Ovary (tissue), 10 donors: ENCODE measurements at places on chromosomes 5 and 9. TPM values are rescaled to one million over a fixed set of nuclear protein-coding genes. Genes with fewer than 3 reads are reported as not detected.

The NRG2 gene
- total RNA-seq: 30.1 TPM

The MCC gene
- 262 TPM for total RNA-seq

The HBEGF gene
- total RNA-seq: 1.5 TPM

The LHX3 gene
- total RNA-seq: not detected

The CSF2 gene
- total RNA-seq: not detected

DNA sequence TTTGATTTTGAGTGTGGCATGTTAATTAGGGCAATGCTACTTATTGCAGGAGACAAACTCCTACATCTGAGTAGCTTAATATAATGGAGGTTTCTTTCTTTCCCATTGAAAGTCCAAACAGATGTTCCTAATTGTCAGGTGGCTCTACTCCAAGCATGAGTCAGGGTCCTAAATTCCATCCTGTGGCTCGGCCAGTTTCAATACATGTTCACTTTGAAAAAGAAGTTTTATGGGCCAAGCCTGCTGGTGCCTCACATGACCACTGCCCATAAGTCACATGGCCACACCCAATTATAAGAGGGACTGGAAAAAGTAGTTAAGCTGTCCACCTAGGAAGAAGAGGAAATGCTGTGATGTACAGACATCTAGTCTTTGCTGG lies 170.4 kb downstream of the ARRDC3 start:
- peaks cover 3% of the 10 kb centered on the region for H3K4me1 ChIP-seq
- no peak for DNase-seq
- H3K27ac ChIP-seq: no peak overlapping the region
- H3K27me3 ChIP-seq: no peaks in the 10 kb centered on the region

DNA sequence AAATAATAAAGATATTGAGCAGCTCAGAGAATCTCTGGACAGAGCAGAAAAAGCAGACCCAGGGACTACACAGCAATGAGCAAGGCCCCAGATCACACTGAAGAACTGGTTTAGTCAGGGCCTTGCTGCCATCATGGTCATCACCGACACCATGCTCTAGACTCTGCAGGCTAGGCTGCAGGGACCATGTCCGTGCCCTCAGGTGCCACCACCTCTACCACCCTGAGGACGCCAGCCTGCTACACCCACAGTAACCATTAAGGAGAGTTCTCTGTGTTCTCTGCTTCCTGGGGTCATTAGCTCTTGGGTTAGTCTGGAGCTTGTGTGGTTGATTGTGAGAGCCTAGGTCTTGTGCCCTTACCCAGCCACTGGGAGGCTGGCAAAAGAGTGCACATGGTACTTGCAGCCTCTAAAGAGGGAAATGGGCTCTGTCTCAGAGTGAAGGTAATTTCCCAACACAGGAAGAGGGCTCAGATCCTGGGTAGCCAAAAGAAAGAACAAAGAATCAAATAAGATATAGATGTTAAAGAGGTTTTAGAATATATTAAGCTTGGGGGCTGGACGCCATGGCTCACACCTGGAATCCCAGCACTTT lies 31.9 kb upstream of the JADE2 start:
- no peaks in the 10 kb centered on the region for H3K36me3 ChIP-seq
- no peak for DNase-seq
- no peak overlapping the region for H3K4me3 ChIP-seq
- no peaks in the 10 kb centered on the region for H3K27me3 ChIP-seq
- H3K27ac ChIP-seq: no peak overlapping the region
- H3K4me1 ChIP-seq: no peaks in the 10 kb centered on the region

DNA sequence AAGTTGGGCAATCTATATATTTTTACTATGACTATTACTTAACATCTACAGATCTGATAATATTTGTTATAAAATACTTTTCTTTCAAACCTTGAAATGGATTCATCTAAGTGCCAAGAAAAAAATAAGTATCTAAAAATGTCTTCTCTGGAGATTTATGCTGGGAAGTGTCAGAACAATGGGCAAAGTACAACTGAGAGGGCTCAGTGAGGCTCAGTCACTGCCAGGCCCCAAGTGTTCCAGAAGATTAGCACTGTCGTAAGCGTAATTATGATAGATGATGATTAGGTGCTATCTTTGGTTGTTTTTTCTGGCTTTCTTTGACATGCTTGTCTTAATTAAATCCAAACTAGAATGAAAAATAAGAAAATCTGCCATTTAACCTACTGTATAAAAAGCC lies 72.2 kb upstream of the ADAMTS19 start:
- no peaks in the 10 kb centered on the region for H3K36me3 ChIP-seq
- H3K27me3 ChIP-seq: no peaks in the 10 kb centered on the region
- no peak overlapping the region for H3K27ac ChIP-seq

DNA sequence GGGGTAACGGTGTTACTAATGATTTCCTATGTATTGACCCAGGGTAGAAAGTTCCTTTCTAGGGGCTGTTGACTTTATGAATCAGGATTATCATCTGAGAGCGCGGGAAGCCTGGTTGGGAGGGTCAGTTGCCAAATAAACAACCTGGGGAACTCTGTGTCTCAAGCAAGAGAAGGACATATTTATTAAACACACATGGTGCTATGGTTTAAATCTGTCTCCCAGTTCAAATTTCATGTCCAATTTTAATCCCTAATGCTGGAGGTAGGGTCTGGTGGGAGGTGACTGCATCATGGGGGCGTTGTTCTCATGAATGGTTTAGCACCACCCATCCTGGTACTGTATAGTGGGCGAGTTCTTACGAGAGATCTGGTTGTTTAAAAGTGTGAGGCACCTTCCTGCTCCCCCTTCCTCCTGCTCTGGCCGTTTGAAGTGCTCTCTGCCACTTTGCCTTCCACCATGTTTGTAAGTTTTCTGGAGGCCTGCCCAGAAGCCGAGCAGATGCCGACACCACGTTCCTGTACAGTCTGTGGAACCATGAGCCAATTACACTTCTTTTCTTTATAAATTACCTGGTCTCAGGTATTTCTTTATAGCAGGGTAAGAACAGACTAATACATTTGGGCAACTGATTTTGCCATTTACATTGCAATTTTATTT lies 19.7 kb upstream of the GAS1 start:
- no peak overlapping the region for H3K27ac ChIP-seq
- DNase-seq: no peak
- H3K36me3 ChIP-seq: no peaks in the 10 kb centered on the region
- H3K4me3 ChIP-seq: no peak overlapping the region
- H3K27me3 ChIP-seq: no peaks in the 10 kb centered on the region

GRCh38 chr9:125929846-125930245 lies 182.7 kb downstream of the PBX3 start:
- no peaks in the 10 kb centered on the region for H3K36me3 ChIP-seq
- no peak overlapping the region for H3K27ac ChIP-seq
- H3K27me3 ChIP-seq: no peaks in the 10 kb centered on the region
- DNase-seq: no peak
- H3K4me3 ChIP-seq: no peak overlapping the region

GRCh38 chr5:105587963-105588662 lies 2025.5 kb upstream of the NUDT12 start:
- no peak overlapping the region for H3K27ac ChIP-seq
- H3K4me3 ChIP-seq: no peak overlapping the region
- H3K4me1 ChIP-seq: no peaks in the 10 kb centered on the region
- no peaks in the 10 kb centered on the region for H3K27me3 ChIP-seq
- no peak for DNase-seq
- H3K36me3 ChIP-seq: no peaks in the 10 kb centered on the region

DNA sequence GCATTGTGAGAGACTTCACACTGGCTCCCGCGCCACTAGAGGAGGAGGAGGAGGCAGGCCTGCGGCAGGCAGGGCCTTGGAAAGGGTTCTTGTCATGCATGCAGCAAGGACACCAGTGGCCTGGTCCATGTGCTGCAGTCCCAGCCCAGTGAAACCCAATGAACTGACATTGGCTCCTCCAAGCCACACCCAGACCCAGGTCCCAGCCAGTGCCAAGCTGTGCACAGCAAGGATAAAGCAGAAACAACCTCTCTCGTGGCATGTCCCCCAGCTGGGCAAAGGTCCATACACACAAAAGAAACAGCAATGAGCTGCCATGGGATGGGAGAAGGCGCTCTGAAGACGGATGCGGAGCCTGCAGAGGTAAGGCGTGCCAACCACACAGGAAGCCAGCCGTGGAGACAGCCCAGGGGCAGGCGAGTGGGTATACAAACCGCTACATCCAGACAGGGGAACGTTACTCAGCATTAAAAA lies 89.2 kb downstream of the SEMA4D start:
- no peak overlapping the region for H3K4me3 ChIP-seq
- no peaks in the 10 kb centered on the region for H3K27me3 ChIP-seq
- no peak for DNase-seq
- H3K27ac ChIP-seq: no peak overlapping the region

DNA sequence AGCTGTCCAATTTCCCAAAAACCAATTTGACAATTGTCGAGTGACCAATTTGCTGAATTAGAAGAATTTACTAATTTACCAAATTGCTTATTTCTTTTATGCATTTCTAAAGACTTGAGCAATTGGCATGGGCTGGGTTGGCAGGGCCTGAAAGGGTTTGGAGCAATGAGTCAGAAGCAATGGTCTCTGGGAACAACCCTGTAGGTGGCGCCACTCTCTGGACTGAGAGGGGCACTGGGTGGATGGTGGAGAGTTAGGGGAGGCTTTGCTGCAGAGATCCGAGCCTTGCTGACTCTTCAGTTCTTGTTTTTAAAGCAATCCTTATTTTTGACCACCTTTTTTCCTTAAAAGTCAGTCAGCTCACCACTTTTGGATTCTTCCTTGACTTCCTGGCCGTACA lies 71.5 kb upstream of the RPS23 start:
- H3K4me1 ChIP-seq: peaks cover 4% of the 10 kb centered on the region
- DNase-seq: peak; percentile 24
- no peak overlapping the region for H3K4me3 ChIP-seq
- H3K27ac ChIP-seq: no peak overlapping the region
- H3K27me3 ChIP-seq: no peaks in the 10 kb centered on the region

DNA sequence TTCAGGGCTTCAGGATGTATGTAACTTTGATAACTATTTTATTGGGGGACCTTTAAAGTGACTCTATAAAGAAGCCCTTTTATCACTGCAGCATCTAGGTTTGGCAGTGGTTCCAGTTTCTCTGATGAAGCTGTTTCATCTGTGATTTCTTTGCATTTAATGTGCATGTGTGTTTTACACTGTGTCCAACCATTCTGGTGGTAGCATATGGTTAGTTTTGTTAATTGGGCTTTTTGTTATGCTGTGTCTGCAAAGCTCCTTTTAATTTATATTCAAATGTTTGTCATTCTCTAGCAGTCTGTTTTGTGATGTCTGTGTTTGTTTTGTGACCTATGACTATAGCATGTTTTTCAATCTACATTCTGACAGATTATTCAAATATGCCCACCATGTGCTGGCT lies 294.8 kb downstream of the DNAH5 start:
- H3K36me3 ChIP-seq: no peaks in the 10 kb centered on the region
- H3K27me3 ChIP-seq: no peaks in the 10 kb centered on the region
- no peak overlapping the region for H3K27ac ChIP-seq
- no peak for DNase-seq
- no peak overlapping the region for H3K4me3 ChIP-seq

DNA sequence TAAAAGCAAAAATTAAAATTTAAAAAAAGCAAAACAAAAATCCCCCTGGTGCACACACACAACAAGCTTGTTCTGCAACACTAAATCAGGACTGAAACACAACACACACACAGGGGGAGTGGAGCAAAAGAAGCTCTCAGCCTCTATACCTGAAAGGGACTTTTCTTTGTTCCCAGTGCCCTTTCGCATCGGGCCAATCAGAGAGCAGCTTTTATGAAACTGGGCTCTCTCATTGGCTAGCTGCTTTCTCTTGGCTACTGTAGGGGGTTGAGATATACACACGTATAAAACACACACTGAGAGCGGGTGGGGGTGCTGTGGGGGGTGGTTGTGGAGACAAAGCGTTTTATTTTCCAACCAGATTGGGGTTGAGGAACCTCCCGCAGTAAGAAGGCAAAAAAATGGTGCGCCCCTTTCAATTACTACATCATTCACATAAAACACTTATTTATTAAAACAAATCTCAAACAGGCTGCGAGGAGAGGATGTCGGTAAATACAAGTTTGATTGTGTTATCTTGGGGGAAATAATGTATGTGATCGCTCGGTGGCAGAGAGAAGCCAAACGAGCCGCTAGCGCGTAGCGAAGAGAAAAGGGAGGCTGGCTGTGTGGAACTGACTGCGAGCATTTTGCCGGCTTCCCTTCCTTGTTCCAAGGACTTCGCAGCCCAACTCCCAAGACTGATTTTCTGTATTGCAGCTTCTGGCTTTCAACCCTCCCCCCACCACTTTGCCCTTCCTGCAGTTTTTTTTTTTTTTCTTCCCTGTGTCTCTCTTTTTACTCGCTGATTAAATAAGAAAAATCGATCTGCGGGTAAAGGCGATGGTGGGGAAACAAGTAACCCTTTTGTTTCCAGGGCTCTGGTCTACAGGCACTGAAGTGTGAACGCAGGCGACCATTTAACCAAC lies 2.5 kb upstream of the ZNF608 start:
- no peaks in the 10 kb centered on the region for H3K27me3 ChIP-seq
- H3K27ac ChIP-seq: no peak overlapping the region
- H3K36me3 ChIP-seq: no peaks in the 10 kb centered on the region

GRCh38 chr9:77898864-77899263 lies 132.7 kb downstream of the GNAQ start:
- DNase-seq: no peak
- H3K4me1 ChIP-seq: peaks cover 2% of the 10 kb centered on the region
- H3K27ac ChIP-seq: no peak overlapping the region
- no peaks in the 10 kb centered on the region for H3K27me3 ChIP-seq

DNA sequence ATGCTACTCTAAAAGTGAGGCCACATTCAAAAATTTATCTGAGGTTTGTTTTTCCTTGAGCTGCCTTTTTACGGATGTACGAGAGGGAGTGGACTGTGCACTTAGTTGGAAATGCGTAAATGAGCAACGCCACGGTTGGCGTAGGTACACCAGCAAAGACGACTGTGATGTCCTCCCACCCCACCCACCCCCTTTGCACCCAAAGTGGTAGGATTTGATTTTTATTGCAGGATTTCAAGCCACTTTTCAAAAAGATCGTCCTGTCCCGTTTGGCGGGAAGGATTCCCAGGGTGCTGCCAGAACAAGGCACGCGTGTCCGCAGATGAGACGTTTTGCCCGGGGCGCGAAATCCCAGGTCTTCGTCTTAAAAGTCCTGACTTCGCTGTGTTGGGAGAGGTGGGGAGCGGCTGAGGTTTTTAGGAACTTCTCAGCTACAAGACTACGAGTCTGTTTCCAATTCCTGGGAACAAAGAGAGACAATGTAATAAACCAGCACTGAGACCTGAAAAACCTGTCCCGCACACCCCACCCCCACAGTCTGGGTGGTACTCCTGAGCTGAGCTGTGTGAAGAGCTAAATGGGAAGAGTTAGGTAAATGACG lies 1.0 kb upstream of the TLE1 start:
- no peaks in the 10 kb centered on the region for H3K27me3 ChIP-seq
- DNase-seq: peak; percentile 57
- no peaks in the 10 kb centered on the region for H3K36me3 ChIP-seq
- H3K4me3 ChIP-seq: peak overlapping the region; percentile 44
- peak overlapping the region; percentile 83 for H3K27ac ChIP-seq

- no peak for DNase-seq
- H3K27ac ChIP-seq: no peak overlapping the region
- no peaks in the 10 kb centered on the region for H3K4me1 ChIP-seq
These were observed 338.0 kb downstream of the SEMA5A start for GRCh38 chr5:9207817-9208418.

DNA sequence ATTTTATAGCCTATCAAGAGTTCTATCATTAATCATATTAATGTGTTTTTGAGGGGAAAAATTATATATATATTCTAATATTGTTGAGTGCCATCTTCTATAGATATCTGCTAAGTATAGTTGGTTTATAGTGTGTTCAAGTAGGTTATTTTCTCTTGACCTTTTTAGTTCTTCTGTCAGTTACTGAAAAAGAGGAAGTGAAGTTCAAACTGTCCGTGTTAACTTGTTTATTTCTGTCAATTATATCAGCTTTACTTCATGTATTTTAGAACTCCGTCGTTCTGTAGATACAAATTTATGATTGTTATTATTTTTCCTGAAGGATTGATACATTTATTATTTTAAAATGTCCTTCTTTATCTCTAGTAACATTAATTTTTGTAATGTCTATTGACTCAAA lies 1209.1 kb downstream of the CDH12 start:
- no peak overlapping the region for H3K4me3 ChIP-seq
- H3K36me3 ChIP-seq: no peaks in the 10 kb centered on the region
